RWPE2 (cell line): ENCODE measurements at places on chromosomes 5 and 9.

GRCh38 chr5:114316167-114316566, 45.7 kb upstream of the KCNN2 start:
- DNase-seq, result no peak

GRCh38 chr5:175235251-175235960, 208.6 kb downstream of the DRD1 start:
- no peak for DNase-seq

- DNase-seq, result no peak
These were observed 71.9 kb upstream of the SPDL1 start for GRCh38 chr5:169511708-169512107.

DNA sequence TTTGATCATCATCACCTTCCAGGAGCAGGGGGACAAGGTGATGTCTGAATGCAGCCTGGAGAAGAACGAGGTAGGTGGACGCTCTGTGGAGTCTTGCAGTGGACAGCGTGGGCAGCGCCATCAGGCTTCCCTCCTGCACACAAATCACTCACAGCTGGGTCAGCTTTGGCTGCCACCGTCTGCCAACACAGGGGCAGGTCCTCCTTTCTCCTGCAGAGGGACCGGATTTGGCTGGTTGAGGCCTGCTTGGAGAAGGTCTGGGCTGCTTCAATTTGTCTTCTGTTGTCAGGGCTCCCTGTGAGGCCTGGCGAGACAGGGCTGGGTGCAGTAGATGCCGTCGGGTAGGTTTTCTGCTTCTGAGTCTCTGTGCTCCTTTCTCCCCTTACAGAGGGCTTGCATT, 180.6 kb downstream of the CACNA1B start:
- DNase-seq, result no peak

GRCh38 chr9:114155995-114156656, 789 bp downstream of the COL27A1 start:
- DNase-seq, result no peak

- no peak for DNase-seq
These were observed 445.3 kb downstream of the NTRK2 start for GRCh38 chr9:85114799-85115198.

DNA sequence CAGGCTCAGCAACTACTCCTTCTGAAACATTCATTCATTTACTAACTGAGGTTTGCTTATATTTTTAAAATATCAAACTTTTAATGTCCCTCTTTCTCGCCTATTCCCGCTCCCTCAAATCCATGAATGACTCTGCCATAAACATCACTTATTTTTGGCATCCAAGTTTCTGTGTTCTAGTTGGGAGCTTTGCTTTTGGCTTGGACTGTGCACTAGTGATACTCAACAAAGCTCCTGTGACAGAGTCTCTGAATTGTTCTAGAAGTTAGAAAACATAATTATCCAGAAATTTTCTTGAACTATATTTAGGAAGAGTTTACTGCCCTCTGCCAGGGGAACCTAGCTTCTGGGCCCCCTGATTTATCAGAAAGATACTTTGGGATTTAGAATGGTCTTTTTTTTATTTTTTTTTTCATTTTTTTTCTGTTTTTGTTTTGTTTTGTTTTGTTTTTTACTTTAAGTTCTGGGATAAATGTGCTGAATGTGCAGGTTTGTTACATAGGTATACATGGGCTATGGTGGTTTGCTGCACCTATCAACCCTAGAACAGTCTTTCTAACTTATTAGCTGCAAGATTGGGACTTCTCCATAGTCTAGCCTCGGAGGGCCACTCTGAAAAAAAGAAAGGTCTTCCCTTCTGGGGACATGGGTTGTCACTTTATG, 64.7 kb upstream of the PTGER4 start:
- no peak for DNase-seq

GRCh38 chr5:151083081-151083676, 2.3 kb upstream of the TNIP1 start:
- peak; percentile 95 for DNase-seq

GRCh38 chr9:127149010-127149409, 26.6 kb upstream of the ANGPTL2 start:
- DNase-seq, result no peak

GRCh38 chr9:123832858-123833650, 96.9 kb downstream of the DENND1A start:
- DNase-seq, result no peak
